D721Med (cell line): ENCODE measurements at places on chromosomes 5 and 9.

DNA sequence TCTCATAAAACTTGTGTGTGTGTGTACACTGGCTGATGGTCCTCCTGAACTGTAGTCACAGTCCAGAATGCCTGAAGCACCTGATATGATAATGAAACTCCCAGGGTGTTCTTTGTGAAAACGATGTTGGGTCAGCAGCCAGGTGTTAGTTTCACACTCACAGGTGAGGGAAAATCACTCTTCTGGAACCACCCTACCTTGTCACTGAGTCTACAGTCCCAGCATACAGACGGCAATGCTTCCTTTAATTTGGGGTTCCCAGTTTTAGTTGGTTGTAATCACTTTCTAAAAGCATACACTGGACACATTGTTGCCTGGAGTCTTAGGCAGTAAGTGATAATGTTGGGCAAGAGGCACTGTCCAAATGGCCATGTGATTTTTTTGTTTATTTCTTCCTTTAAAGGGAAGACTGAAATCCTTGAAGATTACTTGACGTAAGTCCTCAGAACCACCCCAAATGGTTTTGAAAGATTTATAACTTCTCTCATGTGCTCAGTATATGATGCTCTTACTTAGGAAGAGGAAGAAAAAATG lies 18.2 kb upstream of the MGAT1 start:
- no peak for DNase-seq

GRCh38 chr5:38780945-38781344 lies 64.9 kb upstream of the OSMR start:
- no peak for DNase-seq

- no peak for DNase-seq
Measured at GRCh38 chr5:135831439-135831838, 3.0 kb upstream of the SLC25A48 start.

DNA sequence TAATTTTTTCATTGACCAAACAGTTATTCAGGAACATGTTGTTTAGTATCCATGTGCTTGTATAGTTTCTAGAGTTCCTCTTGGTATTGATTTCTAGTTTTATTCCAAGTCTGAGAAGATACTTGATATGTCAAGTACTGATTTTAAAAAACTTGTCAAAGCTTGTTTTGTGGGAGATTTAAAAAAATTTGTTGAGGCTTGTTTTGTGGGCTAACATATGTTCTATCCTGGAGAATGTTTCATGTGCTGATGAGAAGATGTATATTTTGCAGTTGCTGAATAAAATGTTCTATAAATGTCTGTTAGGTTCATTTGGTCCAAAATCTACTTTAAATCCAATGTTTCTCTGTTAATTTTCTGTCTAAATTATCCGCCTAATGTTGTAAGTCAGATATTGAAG lies 1065.1 kb upstream of the WWC1 start:
- DNase-seq = no peak

DNA sequence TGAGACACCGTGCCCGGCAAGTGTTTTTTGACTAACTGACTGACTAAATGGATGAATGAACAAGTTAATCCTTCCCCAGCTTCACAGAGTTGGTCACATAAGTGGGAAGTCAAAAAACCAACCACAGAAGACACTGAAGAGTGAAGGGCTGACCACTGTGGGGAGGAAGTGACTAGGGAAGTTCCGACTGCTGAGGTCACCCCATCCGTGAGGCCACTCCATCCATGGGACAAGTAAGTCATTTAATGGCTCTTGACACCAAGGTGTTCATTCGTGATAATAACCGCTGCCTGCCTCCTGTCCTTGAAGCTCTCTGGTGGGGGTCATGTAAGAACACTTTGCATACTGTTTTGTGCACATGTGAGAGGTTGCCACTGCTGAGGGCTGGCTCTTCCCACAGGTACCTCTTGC lies 22.2 kb upstream of the CXCL14 start:
- DNase-seq = no peak

GRCh38 chr5:141486091-141486490 lies 1.3 kb downstream of the PCDHGC4 start:
- no peak for DNase-seq

GRCh38 chr5:55226934-55227663 lies at the start of gene MCIDAS:
MCIDAS (minus strand) TSS chr5:55227315; CDS start chr5:55227138, 177 bp downstream.
- DNase-seq = no peak

DNA sequence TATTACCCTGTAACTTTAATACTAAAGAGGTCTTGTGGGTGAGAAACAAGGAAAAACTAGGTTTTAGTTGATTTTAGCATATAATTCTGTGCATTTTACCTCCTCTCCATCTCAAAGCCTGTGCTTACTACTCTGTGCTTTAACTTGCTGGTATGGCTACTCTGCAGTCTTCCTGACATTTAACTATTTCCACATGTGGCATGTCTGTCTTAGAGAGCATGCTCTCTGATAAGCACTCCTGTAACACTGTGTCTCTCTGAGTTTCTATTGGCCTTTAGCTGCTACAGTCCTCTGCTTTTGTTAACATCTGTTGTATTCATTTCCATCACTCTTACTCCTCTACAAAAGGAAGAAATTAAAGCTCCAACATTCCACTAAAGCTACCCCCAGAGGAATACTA lies 418.3 kb downstream of the RAB3C start:
- no peak for DNase-seq

DNA sequence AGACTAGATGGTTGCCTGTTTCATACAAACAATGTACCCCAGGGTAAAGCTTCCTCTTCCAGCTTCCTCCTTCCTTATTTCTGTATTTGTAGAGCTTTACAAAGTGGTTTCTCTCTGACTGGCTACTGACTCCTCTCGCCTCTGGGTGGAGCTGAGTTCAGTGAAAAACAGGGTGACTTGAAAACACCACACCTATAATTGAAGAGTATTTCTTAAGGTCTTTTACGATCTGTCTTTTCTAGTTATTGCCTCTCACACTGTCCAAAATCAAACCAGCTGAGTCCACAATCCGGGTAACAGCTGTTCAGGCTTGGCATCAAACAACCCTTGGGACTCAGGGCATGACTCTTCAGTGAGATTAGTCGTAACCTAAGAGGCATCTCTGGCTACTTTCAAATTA lies 200.4 kb downstream of the ARRDC3 start:
- DNase-seq = no peak

DNA sequence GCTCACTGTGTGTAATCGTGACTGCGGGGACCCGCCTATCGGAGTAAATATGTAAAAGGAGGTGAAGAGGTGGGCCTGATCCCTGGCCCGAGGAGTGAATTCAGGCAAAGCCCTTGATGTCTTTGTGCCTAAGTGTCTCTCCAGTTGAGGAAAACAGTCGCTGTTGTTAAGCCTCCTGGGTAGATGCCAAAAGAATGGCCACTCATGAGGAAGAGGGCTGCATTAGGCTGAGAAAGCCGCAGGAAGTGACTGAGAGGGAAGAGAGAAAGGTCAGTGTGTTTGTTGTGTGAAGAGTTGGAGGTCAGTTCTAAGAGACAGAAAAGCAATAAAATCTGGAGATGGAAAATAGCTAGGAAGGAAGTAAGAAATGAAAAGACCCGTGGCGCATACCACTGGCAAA lies 35.8 kb upstream of the PIP5K1B start:
- no peak for DNase-seq

DNA sequence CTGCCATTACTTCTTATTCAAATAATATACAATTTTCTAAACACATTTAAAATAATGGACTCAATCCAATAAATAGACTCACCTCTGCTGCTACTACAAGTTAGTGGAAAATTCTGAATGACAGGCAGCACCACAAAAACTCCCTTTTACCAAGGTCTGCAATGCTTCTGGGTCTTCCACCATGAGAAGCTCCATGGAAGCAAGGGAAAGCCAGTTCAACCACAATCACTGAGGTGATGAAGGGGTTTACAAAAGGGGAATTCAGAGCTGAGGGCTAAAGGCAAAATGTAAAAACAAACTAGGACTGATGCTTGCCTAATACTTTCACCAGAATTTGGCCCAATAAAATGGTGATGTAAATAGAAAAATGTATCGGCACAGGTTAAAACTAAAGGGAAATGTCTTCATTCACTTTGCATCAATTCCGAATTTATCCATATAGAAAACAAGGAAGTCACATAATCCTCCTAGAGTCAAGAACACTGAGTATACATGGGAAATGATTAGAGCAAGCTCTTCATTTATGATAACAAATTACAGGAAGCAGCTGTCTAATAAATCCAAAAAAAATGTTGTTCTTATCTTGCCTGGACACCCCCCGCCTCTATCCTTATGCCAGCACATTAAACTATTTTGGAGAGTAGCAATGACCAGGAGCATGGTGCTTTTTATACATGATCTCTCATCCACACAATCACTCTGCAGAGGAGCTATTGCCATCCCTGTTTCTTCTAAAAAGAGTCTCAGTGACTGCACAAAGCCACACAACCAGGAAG lies 66.3 kb upstream of the NFIB start:
- no peak for DNase-seq

DNA sequence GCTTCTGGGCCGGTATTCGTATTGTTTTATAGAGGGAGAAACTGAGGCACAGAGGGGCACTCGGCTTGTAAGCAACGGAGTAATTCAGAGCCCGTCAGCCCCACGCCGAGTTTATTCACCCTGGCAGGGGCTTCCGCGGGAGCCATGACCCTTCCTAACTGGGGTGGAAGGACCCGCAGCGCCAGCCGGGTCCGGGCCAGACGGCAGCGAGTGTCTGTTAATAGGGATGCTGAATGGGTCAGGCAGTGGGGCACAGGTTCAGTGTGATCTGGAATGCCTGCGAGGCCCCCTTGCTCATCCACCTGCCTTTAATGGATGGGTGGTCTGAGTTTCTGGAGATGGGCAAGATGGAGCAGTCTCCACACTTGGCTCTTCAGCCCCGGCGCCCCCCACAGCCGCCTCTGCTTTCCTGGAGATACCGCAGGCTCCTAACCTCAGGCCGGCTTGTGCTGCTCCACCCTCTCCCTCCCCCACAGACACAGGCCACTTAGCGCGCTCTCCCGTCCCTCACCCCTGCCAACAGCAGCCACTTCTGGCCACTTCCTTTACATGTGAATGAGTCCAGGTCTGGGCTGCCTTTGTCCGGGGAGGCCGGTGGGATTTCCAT lies 147.1 kb downstream of the ERCC6L2 start:
- DNase-seq = no peak
